Mesothelial cell of epicardium (in vitro differentiated cells): ENCODE measurements at places on chromosomes 1 and 21.

DNA sequence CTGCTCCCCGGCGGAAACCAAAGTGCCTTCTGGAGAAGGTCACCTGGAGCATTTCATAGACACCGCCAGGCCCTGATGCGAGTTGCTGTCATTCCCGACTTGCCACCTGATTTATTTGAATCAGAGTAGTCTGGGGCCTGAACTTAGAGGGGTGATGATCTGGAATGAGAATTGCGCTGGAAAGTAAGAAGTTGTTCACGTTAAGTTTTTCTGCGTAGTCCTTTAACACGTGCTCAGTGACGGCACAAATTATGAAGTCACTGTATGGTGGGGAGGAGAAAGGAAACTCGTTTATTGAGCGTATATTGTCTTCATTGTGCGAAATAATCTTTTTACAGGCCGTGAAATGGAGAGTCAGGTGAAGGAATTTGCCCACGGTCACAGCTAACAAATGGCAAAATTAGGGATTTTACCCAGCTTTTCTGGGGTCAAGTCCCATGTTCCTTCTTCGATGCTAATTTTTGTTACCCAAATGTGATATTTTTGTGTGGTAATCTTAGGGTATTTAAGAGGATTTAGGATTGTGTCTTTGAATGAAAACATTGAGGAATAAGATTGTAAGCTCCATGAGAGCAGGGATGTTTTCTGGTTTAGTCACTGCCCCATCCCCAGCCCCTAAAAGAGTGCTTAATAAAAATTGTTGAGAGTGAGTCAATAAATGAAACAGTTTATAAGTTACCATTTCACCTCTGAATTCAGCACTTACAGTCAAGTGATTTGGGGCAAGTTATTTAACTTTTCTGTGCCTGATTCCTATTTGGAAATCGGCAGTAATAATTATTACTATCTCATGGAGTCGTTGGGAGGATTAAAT is 46.4 kb upstream of the NBL1 start:
- DNase-seq, result no peak

GRCh38 chr1:239539812-239540211 is 153.4 kb downstream of the CHRM3 start:
- no peak for DNase-seq

DNA sequence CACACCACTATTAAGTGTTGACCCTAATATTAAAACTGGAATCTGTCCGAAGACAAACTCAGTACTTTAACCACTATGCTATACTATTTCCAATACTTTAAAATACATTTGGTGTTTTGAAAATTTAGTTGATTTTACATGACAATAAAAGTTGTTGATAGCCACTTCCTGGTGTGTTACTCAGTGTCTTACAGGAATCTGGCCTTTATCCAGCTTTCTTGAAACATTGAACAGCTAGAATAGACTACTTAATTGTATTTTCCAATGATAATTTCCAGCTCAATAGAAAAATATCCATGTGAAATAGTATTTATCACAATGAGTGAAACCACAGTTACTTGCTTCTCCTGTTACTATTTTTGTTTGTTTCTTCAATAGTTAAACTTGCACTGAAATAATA is 369.6 kb upstream of the ADGRL4 start:
- no peak for DNase-seq

DNA sequence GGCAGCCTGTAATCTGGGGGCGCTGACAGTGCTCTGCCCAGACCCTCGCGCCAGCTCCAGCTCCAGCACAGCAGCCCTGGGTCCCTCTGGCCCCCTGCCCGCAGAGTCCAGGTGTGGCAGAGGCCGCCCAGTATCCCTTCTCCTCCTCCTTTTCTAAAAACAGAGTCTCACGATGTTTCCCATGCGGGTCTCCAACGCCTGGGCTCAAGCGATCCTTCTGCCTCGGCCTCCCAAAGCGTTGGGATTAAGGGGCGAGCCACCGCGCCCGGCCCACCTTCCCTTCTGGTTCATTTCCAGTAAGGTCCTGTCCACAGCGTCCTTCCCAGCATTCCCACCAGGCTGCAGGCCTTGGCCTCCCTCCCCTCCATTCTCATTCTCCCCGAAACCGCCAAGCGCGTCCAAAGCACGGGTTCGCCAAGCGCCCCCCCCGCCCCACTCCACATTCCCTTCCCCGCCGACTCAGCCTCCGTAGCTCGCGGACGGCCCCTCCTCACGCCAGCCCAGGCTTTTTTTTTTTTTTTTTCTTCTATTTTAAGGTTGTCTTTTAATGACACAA is 2.0 kb upstream of the PCBP3 start:
- no peak for DNase-seq

GRCh38 chr1:1374589-1374928 is 448 bp downstream of the AURKAIP1 start:
- no peak for DNase-seq

- DNase-seq, result no peak
These were observed 218.3 kb downstream of the HHIPL2 start for GRCh38 chr1:222329493-222330045.

- DNase-seq, result no peak
These were observed 1.7 kb downstream of the AKT3 start for GRCh38 chr1:243848165-243848857.

DNA sequence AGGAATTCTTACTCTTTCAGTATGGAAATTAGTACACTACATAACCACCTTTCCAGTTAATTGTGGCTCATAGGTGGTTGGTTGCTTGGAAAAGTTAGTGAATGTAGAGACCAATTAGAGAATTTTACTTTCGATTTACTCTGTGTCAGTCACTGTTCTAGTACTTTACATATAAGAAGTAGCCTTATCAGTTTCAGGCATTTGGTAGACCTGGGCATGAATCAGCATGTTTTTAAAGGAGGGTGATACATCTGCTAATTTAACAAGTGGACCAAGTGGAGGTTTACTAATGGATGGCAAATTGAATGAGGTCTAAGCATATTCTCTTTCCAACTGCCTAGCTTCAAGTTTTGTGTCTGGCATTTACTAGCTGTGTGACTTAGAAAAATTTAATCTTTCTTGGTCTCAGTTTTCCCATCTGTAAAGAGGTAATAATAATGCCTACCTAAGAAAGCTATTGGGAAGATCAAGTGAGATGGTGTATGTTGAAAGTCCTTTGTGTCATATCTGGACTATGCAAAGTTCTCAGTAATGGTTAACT is 1158.6 kb downstream of the PLA2G4A start:
- no peak for DNase-seq

GRCh38 chr1:213585402-213585801 is 402.4 kb upstream of the PROX1 start:
- DNase-seq, result no peak

DNA sequence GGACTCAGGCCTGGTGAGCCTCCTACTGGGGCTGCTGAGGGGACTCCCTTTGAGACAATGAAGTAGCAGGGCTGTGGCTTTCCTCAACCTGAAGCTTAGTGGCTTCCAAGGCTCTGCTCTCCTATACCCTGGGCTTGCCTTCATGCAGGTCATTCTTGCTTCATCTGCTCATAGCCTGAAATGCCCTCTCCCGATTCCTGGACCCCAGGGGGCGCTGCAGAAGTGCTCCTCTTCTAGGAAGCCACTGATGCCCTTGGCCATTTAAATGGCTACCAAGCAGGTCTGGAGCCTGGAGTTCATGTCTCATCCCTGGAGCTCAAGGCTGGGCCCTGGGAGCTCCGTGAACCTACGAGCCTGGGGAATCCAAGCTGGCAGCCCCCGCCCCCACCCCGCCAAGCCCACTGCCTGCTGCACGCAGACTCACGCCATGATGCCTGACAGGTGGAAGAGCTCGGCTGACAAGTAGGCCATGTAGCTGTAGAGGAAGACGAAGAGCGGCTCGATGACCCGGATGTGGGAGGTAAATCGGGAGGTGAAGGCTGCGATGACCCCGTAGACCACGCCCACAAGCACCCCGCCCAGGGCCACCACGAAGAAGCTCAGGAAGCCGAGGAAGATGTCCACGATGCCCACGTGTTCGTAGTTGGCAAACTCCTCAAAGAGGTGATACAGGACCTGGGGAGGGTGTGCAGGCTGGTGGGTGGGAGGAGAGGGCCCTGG is 45.7 kb downstream of the SLC9A1 start:
- DNase-seq, result no peak

- no peak for DNase-seq
These were observed 203.2 kb downstream of the APP start for GRCh38 chr21:25967181-25967900.
